ENCODE measurements at places on chromosomes 7 and 10. TPM values are rescaled to one million over a fixed set of nuclear protein-coding genes. Genes with fewer than 3 reads are reported as not detected.

- DNase-seq = no peak
These were observed 96.2 kb downstream of the C10orf105 start for GRCh38 chr10:71623098-71623985.

DNA sequence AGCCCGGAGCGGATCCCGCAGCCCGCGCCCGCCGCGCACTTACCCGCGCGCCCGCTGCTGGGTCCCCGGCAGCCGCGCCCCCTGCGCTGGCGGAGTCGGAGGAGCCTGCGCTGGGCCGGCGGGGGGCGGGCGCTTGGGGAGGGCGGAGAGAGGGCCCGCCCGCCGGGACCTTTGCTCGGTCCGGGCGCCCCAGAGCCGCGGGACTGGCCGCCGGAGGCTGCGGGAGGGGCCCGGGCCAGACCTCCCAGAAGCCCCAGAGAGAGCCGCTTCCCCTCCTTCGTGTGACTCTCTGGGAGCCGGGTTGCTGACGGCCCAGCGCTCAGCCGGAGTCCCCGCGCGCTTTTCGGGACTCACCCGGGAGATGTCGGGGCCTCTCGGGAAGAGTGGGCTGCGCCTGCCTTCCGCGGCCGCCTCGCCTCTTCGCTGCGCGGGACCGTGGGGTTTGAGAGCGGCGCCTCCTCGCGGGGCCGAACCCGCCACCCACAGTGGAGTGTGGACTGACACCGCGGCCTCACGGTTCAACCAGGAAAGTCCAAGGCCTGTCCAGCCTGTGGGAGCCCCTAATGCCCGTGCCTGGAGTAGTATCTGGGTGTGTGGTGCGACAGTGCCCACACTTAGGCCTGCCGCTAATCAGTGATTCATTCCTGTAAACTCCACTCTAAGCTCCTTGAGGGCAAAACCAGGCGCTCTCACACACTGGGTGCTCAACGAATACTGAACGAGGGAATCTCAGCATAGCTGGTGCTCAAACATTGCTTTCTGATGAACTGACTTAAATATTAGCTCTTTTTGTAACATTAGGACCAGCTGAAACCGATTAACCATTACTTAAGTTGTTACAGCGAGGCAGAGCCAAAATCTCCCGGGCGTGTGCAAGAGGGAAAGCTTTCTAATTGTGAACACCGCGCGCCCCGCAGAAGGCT is at the start of gene GSDME:
GSDME (minus strand) TSS at position 112 of the 923 bp plus-strand sequence. CDS start 7,690 bp downstream, outside the sequence.
- no peak for DNase-seq

The TUBB8 gene
- not detected for total RNA-seq

DNA sequence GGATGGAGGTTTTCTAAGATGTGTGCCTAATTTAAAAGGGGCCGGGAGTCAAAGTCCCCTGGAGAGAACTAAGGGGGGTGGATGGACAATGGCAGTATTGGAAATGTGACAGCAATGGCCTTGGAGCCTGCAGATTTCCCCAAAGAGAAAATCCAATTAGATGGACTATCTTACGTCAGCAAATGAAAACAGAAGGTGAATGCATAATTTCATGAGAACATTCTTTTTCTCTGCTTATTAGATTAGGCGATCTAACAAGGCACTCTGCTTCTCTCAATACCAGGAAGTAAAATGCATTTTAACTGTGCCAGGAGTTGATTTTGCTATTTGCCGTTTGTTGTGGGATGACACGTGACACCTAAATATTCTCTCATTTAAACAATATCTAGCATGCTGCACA is 226.6 kb downstream of the ADAM12 start:
- no peak for DNase-seq

DNA sequence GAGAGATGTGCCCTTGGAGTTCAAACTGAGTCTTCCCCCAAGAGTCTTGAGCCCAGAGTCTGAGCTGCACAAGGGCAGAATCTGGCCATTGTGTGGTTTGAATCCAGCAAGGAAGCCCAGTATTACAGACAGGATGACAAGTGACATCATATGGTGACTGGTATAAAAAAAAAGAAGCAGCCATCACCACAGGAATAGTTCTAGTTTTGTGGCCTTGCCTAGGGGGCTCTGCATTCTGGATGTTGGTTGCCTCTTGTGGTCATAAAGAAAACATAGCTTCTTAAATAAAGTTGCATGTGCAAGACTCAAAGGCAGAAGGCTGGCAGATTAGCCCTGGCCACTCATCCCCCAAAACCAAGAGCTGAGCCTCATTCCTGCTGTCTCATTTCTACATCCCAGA is 16.8 kb upstream of the LRRC72 start:
- DNase-seq = no peak

Measured in tibial nerve (tissue), 4 donors.